Stimulated activated CD8-positive, alpha-beta memory T cell treated with anti-CD3 and anti-CD28 coated beads, Interleukin-4, amount 100 ng/mL, for 4 hours (primary cell): ENCODE measurements at places on chromosomes 2 and 18.

DNA sequence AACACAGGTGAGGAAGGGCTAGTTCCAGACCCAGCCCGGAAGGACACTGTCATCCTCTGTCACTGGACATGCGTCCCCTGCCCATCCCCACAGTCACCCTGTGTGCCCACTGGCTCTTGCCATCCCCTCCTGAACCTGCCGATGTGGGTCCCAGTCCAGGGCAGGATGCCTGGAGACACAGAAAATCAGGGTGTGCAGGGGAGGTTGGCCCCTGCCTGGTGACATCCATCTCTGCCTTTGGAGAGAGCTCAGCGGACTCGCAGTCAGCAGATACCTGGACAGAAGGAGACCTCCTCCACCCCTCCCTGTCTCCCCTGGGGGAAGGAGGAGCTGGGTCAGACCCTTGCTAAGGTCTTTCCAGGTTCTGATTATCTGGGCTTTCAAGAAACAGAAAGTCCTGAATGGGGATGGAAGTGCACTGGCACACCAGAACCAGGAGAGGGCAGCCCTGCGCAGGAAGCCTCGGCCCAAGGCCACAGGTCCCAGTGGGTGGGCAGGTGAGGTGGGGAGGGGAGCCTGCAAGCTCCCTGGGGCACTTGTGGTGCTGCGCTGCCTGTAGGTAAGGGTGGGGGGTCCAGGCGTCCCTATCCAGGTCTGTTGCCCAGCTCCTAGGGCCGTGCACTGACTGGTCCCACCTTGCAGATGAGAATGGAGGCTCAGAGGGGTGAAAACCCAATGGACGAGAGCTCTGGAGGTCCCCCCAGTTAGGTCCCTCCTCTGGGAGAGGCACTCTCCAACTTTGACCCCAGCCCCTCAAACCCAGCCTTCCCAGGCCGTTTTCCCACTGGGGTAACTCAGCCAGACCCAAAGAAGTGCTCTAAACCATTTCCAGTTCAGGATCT lies 9.7 kb upstream of the OTOS start:
- DNase-seq = no peak

DNA sequence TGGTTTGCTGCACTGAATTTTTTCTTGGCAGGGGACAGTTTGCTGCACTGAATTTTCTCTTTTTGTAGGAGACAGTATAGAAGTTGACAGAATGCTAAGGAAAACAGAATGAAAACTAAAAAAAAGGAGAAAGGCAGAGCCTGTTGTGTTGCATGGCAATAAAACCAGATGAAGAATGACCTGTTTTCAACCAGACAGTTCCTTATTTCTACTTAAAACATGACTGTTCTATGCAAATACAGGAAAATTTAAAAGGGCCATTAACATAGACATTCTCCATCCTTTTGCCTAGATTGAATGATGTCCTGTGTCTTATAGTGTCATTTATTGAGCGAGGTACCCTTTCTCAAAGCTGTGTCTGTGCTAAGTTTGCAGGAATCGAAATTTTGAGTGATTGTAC lies 33.3 kb downstream of the ABI2 start:
- no peak for DNase-seq

DNA sequence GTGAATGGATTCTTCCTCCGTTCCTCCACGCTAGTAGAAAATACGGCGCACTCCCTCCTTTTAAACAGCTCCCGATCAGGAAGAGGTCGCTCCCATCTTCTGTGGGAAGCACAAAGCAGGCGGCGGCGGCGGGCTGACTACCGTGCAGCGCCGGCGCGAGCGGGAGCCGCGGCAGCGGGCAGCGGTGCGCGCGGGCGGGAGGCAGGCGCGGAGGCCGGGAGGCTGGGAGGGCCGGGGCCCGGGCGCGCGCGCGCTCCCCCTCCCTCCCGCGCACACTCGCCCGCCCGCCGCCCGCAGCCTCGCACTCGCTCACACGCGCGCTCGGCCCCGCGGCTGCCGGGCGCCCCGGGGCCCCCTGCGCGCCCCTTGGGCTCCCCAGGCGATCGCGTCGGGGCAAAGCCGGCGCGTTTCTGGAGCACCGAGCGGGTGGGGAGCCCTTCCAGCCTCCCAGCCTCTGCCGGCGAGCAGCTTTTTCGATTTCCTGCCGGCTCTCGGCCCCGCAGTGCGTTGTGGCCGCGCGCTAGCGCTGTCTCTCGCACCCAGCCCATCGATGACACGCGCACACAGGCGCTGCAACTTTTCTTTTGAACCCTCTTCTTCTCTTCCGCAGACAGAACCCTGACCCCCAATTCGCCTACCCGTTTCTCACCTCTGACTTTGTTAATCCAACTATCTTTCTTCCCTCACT lies at the start of gene SLC8A1:
Gene SLC8A1, minus strand, starts transcription at position 173 of the 688 bp plus-strand sequence.
- no peak for DNase-seq

DNA sequence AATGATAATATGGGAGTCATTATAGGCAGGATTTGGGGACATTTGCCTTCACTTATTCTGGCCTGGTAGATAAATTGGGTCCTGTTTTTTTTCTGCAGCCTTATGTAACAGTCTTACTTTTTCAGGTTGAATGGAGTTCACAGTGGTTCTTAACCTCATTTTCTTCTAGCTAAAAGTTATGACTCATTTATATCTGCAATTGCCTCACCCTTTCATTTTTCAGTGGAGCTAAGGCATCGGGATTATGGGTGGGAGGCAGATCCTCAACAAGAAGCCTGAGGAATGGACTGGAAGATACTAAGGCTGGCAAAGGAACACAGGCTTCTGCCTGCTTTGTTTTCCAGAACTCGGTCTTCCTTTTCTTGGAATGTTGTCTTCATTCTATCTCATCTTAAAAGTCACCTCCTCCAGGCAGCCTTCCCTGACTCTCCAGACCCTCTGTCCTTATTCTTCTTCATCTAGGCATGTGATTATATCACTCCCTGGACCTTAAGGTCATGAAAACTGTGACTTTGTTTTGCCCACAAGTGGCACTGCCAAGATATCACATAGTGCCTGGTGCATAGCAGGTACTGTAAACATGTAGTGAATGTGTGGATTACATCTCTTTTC lies 41.0 kb upstream of the ACSL3 start:
- DNase-seq = no peak

GRCh38 chr18:56389190-56389589 lies 249.2 kb downstream of the TXNL1 start:
- no peak for DNase-seq

- DNase-seq = no peak
Measured at GRCh38 chr2:215933151-215933550, 80.2 kb downstream of the MREG start.

GRCh38 chr2:709138-709765 lies 32.0 kb upstream of the TMEM18 start:
- no peak for DNase-seq

GRCh38 chr18:59744271-59744721 lies 47.1 kb upstream of the CCBE1 start:
- no peak for DNase-seq

DNA sequence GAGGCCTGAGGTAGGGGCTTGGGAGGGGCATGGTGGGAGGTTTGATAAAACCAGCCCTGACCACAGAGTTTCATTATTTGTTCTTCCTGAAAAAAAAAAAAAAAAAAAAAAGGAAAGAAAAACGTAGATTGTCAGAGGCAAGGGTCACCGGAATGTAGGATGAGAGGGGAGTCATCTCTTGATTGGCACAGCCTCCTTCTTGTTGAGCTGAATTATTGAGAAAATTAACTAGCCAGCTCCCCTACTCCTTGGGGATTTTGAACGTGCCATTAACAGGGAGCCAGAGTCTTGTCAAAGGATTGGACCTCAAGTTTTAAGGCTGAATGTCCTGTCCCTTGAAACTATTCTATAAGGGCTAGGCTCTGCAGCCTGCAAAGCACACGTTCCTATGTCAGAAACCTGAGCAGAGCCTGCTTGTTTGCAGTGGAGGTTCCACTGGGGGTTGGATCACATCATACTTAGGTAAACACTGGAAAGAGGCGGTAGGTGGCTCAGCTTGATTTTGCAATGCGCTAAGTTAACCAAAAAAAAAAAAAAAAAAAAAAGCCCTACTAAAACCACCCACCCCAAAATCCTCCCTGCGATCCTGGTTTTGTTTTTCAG lies 2.3 kb downstream of the INHBB start:
- DNase-seq = no peak

- no peak for DNase-seq
Measured at GRCh38 chr2:125746321-125747164, 909.4 kb upstream of the GYPC start.

GRCh38 chr18:40375837-40376236 lies 1579.2 kb upstream of the PIK3C3 start:
- no peak for DNase-seq

DNA sequence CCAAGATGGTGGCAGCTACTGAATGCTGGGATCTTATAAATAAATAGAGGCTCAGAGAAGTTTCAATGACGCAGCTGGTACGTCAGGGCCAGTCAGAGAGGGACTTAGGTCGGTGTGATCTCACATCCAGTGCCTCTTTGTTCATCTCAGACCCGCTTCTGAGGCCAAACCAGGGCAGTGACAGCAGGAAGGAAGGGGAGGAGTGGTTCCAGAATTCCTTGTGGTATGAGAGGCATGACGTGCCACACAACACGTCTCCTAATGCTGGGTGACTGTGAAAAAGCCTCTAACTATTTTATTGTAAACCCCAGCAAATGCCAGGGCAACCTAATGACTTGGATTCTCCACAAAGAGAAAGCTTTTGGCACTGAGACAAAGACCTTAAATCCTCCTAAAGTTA lies 423.3 kb downstream of the LPIN1 start:
- no peak for DNase-seq

DNA sequence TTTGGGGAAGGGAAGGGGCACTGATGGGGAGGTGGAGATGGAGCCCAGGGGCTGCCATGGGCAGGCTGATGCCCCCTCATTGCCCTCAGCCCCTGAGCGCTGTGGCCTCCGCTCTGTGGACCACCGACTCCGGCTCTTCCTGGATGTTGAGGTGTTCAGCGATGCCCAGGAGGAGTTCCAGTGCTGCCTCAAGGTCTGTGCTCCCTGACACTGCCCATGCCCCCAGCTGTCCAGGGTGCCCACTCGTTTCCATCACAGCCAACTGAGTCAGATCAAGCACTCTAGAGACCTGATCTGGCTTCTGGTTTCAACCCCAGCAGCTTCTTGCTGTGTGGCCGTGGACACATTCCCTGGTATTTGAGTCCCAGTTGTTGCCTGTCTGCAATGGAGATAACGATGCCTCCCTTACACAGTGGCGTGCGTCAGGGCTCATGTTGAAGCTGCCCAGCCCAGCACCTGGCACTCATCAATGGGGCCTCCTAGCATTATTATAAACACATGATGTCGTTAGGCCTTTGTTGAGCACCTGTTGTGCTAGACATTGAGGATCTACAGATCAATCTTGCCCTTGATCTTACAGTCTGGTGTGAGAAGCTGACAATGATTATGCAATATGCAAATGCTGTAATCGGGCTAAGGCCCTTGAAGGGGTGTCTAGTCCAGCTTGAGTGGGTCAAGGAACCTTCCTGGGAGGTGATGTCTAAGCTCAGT lies 14.4 kb downstream of the STK11IP start:
- no peak for DNase-seq

GRCh38 chr2:228344531-228344930 lies 163.0 kb upstream of the SPHKAP start:
- no peak for DNase-seq

GRCh38 chr2:233857511-233858141 lies 3.3 kb upstream of the HJURP start:
- DNase-seq = peak; percentile 22
